ENCODE measurements at places on chromosomes 2 and 18.

DNA sequence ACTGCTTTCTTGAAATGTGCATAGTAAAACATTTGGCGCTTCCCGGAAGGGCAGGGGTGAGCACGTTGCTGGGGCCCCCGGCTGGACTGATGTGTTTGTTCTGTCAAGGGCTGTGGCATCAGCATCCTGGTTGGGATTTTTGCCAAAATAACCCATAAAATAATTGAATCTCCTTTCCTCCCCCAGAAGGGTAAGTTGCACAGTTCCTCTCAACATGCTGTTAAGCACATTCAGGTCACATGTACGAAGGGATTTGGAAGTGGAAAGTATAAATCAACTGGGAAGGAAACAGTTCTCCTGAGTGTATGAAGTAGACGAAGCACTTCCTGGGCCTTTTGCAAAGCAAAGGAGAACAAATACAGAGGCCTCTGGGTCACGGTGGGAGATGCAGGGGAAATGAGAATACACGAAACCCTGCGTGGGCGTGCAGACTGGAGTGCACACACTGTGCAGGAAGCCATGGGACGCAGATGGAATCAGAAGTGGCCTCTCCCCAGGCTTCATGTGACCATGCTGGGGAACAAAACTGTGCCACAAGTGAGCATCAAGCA is 183.9 kb downstream of the LPIN1 start:
- no peak for DNase-seq

- no peak for DNase-seq
These were observed 25.5 kb upstream of the SEC11C start for GRCh38 chr18:59114160-59114559.

DNA sequence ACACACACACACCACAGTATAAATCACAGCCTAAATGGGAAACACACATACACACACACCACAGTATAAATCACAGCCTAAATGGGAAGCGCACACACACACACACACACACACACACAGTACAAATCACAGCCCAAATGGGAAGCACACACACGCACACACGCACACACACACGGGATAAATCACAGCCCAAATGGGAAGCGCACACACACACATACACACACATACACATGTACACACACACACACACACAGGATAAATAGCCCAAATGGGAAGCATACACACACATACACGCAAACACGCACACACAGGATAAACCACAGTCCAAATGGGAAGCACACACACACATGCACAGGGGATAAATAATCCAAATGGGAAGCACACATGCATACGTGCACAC is 68.1 kb downstream of the ADNP2 start:
- no peak for DNase-seq

GRCh38 chr18:9604348-9604747 is 10.0 kb downstream of the PPP4R1 start:
- DNase-seq: no peak

- no peak for DNase-seq
These were observed 129.6 kb downstream of the GALNT14 start for GRCh38 chr2:31008561-31009114.
